Fibroblast of the aortic adventitia (primary cell): ENCODE measurements at places on chromosomes 1 and 21. TPM values are rescaled to one million over a fixed set of nuclear protein-coding genes. Genes with fewer than 3 reads are reported as not detected.

DNA sequence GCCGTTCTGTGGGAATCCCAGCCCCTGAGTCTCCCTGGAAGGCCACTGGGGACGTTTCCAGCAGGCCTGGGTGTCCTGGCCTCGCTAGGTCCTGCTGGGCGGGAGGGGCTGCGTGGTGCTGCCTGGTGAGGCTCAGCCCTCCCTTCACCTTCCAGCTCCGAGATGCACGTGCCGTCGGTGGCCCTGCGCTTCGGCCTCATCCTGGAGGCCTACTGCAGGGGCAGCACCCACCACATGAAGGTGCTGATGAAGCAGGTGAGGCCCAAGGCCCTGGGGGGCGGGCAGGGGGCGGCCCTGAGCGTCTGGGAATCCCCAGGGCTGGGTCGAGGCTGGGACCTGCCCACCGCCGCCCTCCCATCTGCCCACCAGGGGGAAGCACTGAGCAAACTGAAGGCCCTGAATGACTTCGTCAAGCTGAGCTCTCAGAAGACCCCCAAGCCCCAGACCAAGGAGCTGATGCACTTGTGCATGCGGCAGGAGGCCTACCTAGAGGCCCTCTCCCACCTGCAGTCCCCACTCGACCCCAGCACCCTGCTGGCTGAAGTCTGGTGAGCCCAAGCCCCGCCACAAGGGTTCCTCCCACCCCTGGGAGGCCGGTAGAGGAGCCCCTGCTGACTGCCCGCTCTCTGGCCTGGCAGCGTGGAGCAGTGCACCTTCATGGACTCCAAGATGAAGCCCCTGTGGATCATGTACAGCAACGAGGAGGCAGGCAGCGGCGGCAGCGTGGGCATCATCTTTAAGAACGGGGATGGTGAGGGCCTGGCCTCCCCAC lies 70.3 kb downstream of the PIK3CD start:
- DNase-seq = peak; percentile 5

DNA sequence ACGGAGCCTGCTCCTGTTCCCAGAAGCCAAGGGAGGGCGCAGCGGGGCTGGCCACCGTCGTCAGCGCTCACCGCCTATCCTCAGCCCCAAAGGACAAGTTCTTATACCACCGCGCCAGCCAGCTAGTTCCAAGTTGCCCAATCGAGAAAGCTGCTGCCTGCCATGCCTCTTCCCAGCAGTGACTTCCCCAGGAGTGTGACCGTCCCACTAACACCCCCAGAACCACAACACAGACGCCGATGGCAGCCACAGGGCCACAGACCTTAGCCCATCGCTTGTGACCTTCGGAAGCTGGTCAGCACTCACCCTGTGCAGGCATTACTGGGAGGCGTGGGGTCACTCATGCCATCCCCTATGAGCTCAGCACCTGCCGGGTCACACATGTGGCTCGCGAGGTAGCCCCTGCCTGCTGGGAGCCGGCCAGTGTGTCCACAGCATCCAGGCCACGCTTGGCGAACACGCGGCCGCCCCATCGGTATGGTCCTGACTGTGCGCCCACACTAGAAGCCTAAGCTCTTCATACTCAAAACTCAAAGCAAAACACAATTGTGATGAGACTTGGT lies 20.1 kb downstream of the NADK start:
- no peak for DNase-seq

- DNase-seq = peak; percentile 31
Observed at GRCh38 chr1:52904927-52905698, 16.4 kb downstream of the ECHDC2 start.

DNA sequence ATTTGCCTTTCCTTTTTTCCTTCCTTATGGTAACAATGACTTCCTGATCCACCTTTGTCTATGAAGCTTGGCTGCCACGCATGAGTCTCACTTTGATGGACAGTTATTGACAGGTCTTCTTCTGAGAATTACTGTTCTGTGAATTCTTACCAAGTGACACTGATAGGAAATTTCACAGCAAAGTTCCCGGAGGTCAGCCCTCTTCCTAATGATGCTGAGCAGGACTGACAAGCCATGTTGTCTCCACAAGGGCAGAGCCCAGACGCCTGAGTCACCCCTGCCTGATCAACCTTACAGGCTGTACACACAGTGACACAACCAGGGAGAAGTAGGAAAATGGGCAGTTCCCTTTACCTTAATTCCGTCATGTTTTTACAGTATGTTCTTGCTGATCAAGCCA lies 44.2 kb downstream of the ZC3H11B start:
- no peak for DNase-seq

The FCN3 gene
- total RNA-seq = not detected in 2 replicates

The AJAP1 gene
- total RNA-seq = under 0.01 and 0.57 TPM in 2 replicates

The TMPRSS2 gene
- total RNA-seq = not detected in 2 replicates

The ZBTB37 gene
- 6.5 and 11.3 TPM in 2 replicates for total RNA-seq

The TLCD4 gene
- 0.25 and 0.36 TPM in 2 replicates for total RNA-seq
